ENCODE measurements at places on chromosomes 3 and 15.

DNA sequence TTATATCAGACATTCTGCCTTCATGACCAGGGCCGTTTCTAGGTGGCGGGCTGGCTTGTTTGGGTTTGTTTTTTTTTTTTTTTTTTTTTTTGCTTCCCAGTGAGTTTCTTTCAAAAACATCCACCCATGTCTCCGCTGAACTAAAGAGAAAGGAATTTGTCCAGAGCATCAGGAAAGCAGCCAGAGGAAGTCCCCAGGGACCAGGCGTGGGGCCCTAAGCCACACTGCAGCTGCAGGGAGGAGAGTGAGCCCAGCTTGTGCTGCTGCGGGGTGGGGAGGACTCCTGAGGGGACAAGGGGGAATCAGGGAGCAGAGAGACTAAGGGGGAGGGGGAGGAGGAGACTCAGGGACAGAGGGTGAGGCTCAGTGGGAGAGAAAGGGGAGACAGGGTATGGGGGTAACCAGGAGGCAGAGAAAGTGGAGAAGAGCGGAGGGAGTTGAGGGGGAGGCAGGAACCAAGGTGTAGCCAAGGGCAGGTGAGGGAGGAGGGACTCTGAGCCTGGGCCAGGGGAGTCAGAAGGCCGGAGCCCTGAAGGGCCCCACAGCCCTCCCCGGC lies 49.5 kb downstream of the CYP11A1 start:
- DNase-seq, result peak; percentile 92

- peak; percentile 100 for DNase-seq
Measured at GRCh38 chr15:92803852-92804609, 96.1 kb upstream of the CHD2 start.

GRCh38 chr3:58452176-58452575 lies 18.5 kb upstream of the PDHB start:
- DNase-seq, result no peak

DNA sequence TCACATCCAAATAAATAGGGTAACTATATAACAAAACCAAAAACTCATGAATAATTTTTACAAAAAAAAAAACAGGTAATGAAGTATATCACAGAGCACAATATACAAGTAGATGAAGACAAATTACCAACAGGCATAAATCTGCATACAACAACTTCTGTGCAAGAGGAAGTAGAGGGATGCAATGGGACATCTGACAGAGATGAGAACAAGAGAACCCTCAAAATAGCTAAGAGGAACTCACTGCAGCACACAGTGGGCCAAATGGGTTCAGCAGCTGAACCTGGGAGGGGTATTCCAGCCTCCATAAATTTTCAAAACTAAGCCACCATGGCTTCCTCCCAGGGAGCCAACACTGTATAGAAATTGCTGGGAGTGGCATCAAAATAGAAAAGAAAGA lies 9.6 kb upstream of the BTLA start:
- DNase-seq, result no peak

DNA sequence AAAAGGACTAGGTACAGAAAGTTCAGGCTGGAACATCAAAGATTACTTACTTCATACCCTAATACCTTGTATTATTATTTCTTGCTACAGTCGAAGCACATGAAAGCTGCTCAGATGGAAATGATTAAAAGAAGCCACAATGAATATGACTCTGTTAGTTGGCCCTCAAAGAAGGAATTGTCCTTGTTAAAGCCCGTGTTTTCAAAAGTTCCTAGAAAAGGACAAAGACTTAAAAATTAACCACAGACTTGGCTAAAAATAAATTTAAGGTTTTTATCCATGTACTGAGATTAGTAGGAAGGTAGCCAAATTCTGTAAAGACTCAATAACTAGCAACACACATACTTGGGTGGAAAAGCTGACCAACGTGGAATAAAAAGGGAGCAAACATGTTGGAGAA lies 251.0 kb upstream of the RARB start:
- DNase-seq, result no peak

DNA sequence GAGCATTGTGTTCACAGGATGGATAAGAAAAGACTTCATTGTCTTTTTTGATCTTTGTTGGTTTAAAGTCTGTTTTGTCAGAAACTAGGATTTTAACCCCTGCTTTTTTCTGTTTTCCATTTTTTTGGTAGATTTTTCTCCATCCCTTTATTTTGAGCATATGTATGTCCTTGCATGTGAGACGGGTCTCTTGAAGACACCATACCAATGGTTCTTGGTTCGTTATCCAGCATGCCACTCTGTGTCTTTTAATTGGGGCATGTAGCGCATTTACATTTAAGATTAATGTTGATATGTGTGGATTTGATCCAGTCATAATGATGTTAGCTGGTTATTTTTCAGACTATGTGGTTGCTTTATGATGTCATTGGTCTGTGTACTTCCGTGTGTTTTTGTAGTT lies 687.0 kb downstream of the NAALADL2 start:
- no peak for DNase-seq

DNA sequence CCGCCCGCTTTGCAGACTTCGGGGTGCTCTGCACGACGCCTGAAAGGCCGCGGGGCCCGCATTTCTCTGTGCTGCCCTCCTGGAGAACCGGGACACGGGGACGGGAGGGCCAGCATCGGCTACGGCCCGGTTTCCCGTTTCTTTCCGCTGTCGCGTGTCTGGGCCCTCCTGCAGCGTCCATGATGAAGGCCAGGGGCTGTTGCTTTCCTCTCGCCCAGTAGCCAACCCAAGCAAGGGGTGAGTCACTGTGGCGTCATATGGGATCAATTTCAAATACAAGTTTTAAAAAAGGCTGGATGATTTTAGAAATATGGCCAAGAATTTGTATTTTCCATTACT lies 435 bp downstream of the SLC35G2 start:
- no peak for DNase-seq

- peak; percentile 19 for DNase-seq
Measured at GRCh38 chr3:168884353-168884903, 779.1 kb downstream of the MECOM start.

DNA sequence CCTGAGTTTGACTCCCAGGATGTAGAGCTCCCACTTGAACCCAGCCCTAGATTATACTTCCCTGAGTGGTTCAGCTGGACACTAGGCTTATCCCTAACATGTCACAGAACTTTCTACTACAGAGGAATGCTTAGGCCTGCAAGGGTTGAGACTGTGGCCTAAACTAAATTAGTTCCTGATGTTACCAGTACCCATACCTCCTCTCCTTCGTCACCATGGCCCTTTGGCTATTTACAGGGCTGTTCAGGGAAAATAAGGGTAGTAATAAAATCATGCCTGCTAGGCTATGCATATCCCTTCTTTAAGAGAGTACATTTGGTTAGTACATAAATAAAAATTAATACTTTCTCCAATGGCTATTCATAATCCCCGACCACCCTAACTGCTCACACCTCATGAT lies 356.4 kb upstream of the RASGRP1 start:
- DNase-seq, result no peak

- no peak for DNase-seq
Measured at GRCh38 chr15:45548753-45549520, 26.4 kb upstream of the SLC30A4 start.

DNA sequence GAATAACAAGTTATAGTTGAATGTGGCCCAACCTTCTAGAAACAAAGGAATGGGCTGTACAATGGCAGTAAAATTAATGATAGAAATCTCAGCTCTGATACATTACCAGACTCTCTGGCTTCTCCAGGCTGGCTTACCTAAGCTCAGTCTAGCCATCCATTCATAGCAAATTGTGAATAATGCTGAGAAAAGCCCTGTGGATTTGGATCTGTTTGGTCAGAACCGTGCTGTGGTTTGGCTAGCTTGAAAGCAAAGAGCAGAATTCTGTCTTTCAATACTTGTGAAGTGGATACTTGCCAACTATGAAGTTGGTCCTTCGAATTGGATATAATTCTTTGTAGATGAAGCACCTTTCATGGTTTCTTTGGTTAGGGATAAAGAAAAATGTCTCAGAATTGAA lies 199.1 kb downstream of the EPHA3 start:
- DNase-seq, result no peak

GRCh38 chr3:138497851-138498250 lies 63.4 kb downstream of the ESYT3 start:
- no peak for DNase-seq

DNA sequence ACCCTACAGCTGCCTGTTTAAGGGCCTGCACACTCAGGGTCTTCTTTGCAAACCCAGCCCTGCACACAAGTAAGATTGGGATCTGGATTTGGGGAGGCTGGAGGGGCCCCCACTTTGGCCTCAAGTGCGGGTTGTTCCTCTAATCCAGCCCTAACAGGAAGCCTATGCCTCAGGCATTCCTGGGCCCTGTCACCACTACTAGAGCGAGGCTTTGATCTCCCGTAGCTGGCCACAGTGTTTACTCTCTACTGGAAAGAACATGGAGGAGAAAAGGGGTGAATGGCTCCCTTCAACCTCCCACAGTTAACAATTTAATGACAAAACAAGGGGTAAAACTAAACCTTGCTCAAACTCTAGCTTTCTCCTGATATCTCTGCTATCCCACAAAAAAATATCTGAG lies 48.4 kb downstream of the DZIP1L start:
- no peak for DNase-seq

DNA sequence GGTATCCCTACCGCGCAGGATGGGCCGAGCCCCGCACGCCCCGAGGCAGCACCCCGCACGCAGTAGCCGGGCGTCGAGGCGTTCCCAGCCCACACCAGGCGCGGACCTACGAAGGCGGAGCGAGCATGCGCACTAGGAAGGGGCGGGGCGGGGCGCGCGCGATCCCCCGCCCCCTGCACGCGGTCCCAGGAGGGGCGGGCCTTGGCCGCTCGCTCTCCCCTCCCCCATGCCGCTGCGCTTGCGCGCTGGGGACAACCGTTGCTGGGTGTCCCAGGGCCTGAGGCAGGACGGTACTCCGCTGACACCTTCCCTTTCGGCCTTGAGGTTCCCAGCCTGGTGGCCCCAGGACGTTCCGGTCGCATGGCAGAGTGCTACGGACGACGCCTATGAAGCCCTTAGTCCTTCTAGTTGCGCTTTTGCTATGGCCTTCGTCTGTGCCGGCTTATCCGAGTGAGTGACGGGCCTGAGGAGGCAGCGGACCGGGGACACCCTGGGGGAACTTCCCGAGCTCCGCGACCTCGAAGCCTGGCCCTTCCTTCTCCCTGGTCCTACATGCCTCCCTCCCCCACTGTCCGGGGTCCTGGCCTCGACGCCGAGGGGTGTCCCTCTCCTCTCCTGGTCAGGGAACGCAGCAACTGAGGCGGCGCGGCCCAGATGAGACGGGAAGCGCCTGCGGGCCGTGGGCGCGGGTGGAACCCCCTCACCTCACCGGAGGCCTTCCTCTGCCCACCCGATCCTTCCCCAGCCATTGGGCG lies at the start of gene SPESP1:
SPESP1 (plus strand) TSS at position 258 of the 755 bp plus-strand sequence; CDS start at position 387, 129 bp downstream.
- DNase-seq, result peak; percentile 19

DNA sequence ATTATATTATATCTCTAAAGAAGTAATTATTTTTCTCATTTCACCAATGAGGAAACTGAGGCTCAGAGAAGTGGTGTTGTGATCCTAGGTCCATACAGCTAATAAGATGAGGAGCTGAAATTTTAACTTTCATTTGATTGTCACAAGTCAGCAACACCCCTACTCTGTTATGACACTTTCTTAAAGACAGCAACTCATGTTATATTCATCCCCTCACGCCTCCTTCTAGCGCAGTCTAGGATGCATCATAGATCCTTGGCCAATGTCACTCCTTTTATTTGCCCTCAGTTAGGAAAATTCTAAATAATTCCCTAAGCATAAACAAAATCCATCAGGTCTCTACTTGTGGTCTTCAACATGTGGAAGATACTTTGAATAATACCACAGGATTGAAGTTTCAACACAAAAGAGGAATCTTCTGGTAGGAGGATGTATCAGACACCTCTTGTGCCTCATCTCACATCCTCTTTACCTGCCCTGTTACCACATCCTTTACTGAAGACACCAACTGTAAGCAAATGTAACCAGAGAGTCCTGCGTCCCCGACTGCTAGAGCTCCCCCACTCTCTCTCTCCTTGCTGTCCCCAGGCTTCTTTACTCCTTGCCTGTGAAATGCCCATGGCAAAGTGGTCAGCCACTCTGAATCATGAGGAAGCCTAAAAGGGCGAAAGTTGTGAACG lies 53.7 kb downstream of the TRIM42 start:
- no peak for DNase-seq

GRCh38 chr3:20185331-20185678 lies 701 bp downstream of the SGO1 start:
- DNase-seq, result peak; percentile 9

- no peak for DNase-seq
Measured at GRCh38 chr3:85360742-85361387, 402.1 kb downstream of the CADM2 start.

DNA sequence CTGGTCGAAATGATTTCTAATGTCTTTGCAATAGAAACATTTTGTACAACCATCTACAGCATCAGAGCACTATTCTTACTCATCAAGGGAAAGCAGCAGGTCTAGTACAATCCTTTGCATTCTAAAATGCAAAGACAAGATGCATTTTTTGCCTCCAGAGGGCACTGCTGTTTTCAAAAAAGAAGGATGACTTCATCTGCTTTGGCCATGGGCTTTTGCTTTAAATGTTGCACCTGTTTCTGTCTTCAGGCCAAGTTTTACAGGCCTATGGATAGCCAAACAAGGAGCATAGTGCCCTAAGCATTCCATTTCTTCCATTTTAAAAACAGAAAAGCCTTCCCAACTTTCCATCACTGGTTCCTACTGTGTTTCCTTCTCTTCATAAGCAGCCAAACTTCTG lies 3.4 kb downstream of the PARP9 start:
- no peak for DNase-seq

- DNase-seq, result peak; percentile 11
Measured at GRCh38 chr3:15892311-15893227, 94.8 kb upstream of the ANKRD28 start.

- DNase-seq, result no peak
Measured at GRCh38 chr3:124924741-124925140, 9.8 kb downstream of the MUC13 start.

DNA sequence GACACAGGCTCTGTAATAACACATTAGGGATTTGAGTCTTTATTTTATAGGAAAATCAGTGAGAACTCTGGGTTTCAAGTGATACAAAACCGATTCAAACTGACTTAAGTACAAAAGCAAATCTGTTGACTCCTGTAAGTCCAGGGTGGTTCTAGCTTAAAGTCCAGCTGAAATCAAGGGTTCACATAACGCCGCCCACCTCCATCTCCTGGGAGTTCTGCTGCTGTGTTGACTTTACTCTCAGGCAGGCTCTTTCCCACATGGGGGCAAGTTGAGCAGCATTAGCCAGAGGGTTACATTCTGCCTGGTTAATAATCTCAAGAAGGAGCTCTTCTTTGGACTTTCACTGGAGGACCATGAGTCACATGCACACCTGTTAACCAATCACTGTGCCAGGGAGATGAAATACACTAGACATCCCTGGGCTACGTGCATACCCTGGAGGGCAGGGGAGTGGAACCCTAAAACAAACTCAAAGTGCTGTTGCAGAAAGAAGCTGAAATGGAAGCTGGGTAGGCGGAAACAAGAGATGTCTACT lies 9.7 kb upstream of the RNF7 start:
- no peak for DNase-seq

GRCh38 chr3:4375911-4376310 lies 72.7 kb downstream of the SETMAR start:
- no peak for DNase-seq

DNA sequence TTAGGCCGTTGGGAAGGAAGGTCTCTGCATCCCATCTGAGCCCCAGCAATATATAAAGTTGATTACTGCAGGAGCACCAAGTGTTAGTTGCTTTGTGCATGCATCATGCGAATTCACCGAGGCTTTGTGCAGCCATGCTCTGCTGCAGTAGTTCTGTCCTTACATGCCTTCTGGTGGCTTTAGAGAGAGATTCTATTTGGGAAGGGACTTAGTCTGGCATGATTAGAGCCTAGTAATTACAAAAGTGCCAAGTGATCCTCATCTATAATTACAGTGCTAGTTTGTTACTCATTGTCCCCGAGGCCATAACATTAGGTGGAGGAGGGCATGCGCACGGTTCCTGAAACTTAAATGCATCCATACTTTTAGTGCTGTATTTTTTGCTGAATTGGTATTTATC lies 353.6 kb downstream of the CNTN4 start:
- no peak for DNase-seq
